ENCODE measurements at places on chromosomes 5 and 9.

DNA sequence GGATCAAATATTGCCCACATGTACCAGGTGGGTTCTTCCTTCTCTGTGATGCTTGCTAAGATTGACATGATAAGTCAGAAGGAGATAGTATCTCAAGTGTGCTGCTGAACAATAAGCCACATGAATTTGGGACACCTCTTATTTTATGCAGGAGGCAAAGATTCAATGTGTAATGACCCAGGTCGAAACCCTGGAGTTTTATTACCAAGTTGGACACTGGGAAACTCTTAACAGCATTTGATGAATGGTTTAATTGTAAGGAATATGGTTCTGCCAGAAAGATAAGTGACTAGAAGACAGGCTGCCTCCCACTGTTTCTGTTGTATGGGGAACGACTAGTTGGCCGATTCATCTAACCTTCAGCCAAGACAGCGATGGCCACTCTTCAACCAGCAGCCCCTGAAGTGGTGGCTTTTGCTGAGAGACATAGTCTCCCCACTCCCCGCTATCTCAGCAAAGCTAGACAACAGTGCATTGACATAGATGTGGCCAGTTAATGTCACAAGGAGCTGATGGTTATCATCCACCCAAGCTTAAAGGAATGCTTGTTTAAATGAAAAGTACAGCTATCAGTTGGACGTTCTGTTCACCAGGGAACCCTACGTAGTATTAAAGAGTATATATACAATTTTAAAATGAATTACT lies 407.7 kb downstream of the KDM4C start:
- no peak for DNase-seq

DNA sequence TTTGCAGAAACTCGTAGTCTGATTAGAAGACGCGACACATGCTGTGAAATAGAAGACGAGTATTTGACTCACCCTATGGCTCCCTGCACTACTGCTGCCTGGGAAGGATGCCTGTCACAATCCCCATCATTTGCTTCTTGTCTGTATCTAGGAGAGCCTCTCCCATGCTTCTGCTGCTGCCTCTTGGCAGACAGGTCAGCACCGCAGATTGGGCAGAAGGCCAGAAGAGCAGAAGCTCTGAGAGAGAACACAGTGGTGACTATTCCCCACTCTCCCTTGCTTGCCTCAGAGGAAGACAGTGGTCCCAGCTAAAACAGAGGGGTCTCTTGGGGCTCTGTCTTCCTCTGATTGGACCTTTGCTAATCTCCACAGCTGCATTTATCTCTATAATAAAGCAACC lies 84.0 kb upstream of the SMIM32 start:
- no peak for DNase-seq

GRCh38 chr5:9338796-9339195 lies 207.1 kb downstream of the SEMA5A start:
- DNase-seq, result no peak

- peak; percentile 5 for DNase-seq
Measured at GRCh38 chr5:172005708-172006320, 624 bp downstream of the FBXW11 start.

DNA sequence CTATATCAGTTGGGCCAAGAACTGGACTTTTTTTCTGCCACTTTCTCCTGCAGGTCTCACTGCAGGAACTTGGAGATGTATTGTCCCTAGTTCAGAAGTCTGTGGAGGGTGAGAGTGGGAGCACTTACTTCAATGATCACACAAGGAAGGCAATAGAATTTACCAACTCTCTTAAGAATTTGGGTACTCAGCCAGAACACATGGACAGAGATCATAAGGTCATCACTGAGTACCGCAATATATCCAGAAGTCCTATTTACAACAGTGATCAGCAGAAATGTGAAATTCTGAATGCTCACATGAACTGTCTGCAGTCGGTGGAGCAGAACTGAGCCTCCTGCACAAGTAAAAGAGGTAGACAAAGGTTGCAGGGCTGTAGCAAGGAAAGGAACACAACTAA lies 101.0 kb downstream of the FAM114A2 start:
- DNase-seq, result no peak

- DNase-seq, result no peak
Measured at GRCh38 chr9:86061972-86062739, 37.2 kb downstream of the GOLM1 start.

DNA sequence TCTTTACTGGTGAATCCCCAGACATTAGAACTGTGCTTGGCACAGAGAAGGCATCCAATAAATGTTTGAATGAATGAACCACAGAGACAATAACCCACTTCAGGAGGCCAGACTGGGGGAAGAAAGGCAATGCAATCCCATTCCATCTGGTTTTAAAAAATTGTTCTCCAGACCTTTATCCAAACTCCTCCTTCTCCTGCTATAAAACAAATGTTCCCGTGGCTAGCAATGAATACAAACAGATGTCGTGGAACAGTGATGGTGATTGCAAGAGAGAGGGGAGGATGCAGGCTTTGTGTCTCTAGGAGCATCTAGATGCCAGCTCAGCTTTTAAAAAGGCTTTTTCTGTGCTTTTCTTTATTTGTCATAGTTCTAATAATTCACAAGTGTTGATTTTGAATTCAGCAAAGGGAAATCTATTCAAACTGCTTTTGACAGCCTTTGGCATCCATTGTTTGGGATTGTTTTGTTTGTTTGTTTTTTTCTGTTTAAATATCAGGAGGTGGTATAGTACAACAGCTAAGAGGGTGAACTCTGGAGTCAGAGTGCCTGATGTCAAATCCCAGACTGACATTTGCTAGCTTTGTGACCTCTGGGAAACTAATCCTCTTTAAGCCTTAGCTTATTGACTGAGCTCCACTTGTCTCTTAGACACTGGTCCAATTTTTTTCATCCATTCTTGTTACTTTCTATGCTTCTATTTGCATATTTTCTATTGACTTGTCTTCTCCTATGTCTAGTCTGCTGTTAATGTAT lies 59.1 kb downstream of the TNFSF15 start:
- DNase-seq, result no peak

GRCh38 chr5:84419742-84420141 lies 35.1 kb upstream of the EDIL3 start:
- DNase-seq, result no peak

GRCh38 chr5:163534492-163535094 lies 29.2 kb downstream of the MAT2B start:
- DNase-seq, result no peak

- no peak for DNase-seq
Measured at GRCh38 chr5:93425096-93425495, 155.9 kb downstream of the NR2F1-AS1 start.

DNA sequence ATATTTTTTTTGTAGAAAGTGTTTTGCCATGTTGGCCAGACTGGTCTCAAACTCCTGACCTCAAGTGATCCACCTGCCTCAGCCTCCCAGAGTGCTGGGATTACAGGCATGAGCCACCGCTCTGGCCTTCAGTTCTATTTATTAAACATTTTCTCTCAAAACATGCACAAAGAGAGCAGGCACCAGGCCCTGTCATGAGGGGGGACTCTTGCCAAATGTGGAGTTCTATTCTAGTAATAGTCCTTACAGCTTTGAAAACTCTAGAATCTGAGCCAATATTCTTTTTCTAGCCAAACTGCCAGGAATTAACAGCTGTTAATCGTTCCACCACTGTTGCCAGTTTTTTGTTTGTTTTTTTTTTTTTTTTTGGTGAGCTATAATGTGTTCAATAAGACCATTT lies 124.6 kb downstream of the TARS1 start:
- DNase-seq, result no peak

DNA sequence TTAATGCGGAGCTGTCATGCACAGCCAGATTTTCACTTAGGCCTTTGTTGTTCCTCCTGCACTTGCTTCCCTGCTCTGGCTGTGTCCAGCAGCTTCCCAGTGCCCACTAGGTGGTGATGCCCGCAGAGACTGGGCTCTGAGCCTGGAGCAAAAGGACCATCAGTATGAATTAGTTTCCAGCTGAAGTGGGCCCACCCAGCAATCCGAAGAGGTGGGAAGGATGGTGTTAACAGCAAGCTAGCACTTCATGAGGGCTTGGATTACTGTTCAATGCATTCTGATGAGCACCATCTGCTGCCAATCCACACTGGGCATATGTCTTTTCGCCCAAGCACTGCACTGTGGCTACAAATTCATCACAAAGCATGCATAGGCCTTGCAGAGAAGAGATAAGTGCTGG lies 459.1 kb downstream of the SPOCK1 start:
- DNase-seq, result no peak

GRCh38 chr9:122339579-122339978 lies 31.2 kb upstream of the PTGS1 start:
- DNase-seq, result no peak

GRCh38 chr5:168585119-168585856 lies 6.1 kb upstream of the PANK3 start:
- no peak for DNase-seq
